ENCODE measurements at places on chromosomes 5 and 9.

GRCh38 chr9:81661339-81661738 lies 28.0 kb downstream of the TLE1 start:
- DNase-seq, result no peak

GRCh38 chr9:74908665-74909064 lies 20.9 kb upstream of the TRPM6 start:
- no peak for DNase-seq

DNA sequence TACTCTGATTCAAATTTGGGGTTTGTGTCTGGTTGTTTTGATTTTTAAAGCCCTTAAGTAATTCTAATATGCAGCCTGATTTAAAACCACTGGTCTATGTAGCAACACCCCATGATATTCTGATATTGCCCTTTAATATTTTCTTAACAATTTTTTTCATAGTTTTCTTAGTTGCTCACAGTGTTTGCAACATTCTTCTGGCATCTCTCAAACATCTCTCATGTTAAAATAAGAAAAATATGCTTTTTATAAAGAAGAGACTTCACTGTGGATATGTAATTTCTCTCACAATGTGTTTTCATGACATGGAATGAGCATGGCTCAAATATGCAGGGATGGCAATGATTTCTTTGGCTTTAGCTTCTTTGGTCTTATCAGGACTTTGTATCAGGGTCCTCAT lies 183.7 kb downstream of the TAF11L14 start:
- DNase-seq, result no peak

- DNase-seq, result no peak
These were observed 18.2 kb downstream of the TUT7 start for GRCh38 chr9:86336058-86336457.

DNA sequence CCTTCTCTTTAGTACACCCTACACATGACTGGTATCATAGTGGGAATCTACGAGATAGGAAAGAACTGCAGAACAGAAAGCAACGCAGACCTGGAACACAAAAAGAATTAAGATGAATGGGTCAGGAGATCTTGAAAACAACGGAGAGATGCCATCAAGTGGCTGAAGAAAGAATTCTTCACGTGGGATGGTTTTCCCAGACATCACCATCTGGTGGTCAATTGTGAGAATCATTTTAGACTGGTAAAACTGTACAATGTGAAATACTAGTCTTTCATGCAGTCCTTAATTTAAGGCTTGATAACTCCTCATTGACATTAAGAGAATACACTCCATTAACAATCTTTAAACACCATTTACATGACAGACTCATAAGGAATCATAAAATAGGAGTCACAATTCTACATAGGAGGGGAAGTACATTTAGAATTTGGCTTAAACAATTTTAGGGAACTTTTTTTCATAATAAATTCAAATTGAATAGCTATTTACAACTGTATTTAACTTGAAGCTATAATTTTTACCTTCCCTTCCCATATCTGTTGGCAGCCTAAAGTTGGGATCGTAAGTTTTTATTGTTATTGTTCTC lies 128.4 kb upstream of the TRPM3 start:
- DNase-seq, result peak; percentile 61

DNA sequence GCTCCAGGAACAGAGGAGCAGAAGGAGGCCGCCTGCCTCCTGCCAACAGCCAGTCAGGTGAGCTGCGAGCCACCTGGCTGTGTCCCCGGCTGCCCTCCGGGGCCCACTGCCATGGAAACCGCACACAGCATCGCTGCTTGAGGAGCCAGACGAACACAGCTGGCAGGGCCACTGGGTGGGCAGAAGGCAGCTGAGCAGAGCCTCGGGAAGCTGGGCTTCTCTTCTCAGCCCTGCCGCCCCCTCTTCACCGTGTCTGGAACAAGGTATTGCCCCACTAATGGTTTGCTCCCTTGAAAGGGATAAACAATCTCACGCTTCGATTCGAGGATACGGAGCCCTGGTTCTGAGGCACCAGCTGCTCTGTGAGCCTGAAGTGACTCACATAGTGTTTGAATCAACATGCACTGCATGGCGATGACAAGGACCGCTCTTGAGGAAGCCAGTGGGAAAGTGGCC lies 63.7 kb upstream of the RUFY1 start:
- DNase-seq, result no peak

DNA sequence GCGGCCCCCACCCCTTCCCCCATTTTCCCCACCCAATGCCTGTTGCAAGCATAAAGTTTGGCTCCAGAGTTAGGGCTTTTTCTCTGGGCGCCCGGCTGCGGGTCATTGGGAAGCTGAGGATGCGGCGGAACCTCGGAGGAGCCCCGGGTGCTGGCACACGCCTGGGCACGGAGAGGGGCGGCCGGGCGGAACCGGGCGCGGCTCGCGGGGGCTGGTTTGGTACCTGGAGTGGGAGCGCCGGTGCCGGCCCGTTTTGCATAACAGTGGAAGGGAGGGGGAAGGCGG lies 1.2 kb downstream of the PPARGC1B start:
- DNase-seq, result no peak

GRCh38 chr5:634191-634590 lies 22.1 kb downstream of the CEP72 start:
- DNase-seq, result no peak

DNA sequence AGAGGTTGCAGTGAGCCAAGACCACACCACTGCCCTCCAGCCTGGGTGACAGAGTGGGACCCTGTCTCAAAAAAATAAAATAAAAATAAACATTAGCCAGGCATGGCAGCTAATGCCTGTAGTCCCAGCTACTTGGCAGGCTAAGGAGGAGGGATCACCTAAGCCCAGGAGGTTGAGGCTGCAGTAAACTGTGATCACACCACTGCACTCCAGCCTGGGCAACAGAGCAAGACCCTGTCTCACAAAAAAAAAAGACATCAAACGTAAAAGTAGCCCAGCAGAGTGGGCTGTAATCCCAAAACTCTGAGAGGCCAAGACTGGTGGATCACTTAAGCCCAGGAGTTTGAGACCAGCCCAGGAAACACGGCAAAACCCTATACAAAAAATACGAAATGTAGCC lies 19.0 kb downstream of the UIMC1 start:
- DNase-seq, result no peak

DNA sequence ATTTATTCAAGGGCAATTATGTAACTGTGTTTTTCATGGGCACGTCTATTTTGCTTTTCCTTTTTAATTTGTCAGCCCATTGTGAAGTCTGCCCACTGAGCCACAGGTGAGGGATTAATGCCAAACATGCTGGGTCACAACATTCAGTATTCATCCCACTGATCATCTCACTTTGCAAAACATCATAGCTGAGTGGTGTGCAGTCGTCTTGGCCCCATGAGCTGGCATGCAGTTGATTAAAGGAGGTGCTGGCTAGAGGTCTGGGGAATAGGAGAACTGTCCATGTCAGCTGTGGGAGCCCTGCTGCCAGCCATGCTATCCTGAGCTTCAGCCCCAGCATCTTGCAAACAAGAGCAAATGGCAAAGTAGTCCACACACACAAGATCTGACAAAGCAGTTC lies 11.7 kb upstream of the ESM1 start:
- DNase-seq, result no peak

DNA sequence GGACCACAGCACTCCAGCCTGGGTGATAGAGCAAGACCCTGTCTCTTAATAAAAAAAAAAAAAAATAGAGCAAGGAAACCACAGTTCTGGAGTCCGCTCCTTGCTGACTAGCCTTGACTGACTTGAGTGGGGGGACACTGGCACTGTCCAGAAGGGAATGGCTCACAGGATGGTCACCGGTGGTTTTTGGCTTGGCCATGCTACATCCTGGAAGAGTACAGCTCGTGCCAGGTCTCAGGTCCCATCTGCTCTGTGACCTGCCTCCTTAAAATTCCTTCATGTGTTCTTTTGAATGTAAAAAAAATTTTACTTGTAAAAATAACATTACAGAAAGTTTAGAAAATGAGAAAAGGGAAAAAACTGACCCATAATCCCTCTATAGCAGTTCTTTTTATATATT lies 5.6 kb downstream of the NANS start:
- DNase-seq, result no peak

DNA sequence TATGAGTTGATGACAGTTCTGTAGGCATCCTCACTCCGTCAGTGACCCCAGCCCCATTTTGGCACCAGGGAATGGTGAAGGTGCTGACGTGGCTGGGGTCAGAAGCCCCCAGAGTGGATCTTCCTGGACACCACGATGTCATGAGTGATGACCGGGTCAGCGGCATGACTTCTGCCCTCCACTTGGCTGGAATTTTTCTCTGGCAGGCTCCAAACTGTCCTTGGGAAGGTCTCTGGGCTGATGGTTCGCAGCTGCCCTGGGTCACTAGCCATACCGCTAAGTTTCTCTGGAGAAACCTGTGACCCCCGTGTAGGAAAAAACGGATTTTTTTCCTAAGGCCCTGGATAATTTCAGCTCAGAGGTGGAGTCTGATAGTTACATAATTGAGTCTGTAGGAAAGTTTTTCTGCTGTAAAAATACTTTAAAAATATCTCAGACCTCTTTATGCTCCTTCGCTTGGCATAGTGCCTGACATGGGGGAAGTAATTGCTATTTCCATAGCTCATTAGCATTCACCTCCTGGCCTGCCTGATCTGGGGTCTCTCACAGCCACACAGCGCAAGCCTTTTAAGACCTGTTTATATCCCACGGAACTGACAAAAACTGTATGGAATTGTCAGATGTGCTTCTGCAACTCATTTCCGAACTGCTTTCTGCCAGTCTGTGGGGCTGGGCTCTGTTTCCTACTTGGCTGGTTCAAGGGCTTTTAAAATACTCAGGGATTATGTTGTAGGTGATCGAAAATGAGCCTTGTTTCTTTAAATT lies 69.2 kb downstream of the ANGPTL2 start:
- no peak for DNase-seq

GRCh38 chr5:91977579-91977978 lies 594.5 kb upstream of the ARRDC3 start:
- DNase-seq, result no peak

GRCh38 chr9:88852794-88853193 lies 138.5 kb upstream of the S1PR3 start:
- no peak for DNase-seq

DNA sequence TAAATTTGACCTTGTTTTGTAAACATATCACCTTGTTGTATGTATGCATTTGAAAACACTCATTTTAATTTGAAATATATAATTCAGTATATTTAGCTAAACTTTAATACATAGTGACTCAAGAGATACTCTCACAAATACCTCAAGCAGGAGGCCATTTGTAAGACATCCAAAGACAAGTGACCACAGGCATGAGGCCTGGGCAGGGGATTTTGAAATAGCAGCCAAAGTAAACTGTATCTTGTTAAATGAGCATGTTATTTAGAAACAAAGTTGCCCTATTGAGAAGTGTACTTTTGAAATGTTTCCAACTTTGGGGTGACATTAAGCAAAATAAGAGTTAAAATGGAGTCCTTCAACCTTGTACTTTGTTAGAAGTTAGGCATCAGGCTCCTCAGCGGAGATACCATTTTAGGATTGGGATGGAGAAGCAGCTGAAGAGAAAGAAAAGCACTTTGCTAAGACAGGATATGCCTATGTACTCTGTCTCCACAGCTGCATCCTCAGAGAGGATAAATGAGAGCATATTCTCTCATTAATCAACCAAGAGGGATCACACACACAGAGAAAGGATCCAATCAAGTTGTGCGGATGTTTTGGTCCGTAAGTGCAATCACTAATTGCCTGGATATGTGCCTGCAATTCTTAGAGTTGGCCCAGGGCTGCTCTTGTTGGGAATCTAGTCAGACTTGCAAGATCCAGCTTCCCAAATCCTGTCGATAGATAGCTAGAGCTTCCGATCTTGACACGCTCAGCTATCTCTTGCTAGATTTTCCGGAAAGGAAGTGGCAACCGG lies 157.5 kb upstream of the HAPLN1 start:
- DNase-seq, result no peak

- DNase-seq, result no peak
These were observed 24.9 kb downstream of the MELK start for GRCh38 chr9:36597412-36598178.

DNA sequence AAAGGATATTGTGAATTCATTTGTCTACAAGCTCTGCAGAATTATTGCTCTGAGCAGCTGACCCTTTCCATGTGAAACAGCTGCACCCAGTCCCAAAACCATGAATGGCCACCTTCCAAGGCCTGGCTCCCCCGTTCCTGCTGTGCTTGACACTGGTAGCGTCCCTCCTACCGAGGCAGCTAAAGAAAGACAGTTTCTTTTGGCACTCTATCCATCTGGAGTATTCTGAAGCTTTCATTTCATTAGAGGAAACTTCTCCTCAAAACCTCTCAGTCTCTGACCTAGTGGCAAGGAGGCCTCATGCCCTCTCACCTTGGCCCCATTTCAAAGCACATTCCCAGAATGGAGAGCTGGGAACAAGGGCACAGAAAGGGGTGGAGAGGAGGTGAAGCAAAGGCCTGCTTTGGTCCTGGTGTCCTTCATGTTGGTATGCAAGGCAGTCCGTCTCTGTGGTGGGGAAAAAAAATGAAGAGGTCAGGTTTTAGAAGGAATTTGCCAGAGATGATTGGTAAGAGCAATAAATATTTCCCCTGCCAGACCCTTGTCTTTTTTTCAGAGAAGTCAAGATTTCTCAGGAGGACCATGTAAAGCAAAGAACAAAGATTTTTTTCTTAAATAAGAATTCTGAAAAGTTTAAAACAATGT lies 232.0 kb downstream of the RFK start:
- no peak for DNase-seq
